ENCODE measurements at places on chromosomes 11 and 22.
A peak's percentile ranks its signal among the peaks of the same experiment; 100 is the strongest.

DNA sequence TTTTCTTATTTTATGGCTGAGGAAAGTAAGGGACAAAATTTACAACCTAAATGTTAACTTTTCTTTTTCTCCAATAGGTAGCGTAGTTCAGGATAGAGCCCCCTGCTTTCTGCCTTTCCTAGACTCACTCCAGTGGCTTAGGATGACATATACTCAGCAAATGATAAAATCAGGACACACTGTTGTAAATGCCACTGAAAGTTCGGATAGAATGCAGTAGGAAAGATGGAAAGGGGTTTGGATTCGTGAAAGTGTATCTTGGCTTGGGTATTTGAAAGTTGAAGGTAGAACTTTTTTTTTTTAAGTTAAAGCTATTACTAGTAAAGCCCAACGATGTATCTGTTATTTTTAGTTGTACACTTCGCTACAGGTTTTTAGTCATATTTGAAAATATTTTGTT lies 2.2 kb downstream of the DYNC2H1 start:
- no peak for DNase-seq

DNA sequence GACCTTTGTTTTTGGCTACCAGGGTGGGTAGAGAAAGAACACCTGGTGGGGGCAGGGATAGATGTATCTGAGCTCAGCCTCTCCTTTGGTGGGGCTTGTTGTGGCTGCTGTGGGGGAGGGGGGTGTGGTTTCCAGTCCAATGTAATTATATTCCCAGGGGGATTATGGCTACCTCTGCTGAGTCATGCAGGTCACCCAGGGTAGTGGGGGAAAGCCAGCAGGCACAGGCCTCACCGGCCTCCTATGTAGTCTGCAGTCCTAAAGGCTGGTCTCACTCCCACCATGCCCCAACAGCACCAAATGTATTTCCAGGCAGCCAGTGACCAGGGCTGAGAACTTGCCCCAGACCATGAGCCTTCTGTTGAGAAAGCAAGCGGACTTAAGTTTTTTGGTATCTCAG lies 119.6 kb downstream of the DYNC2H1 start:
- DNase-seq: no peak

- DNase-seq: no peak
Measured at GRCh38 chr11:128886406-128887124, 4.6 kb upstream of the KCNJ5 start.

DNA sequence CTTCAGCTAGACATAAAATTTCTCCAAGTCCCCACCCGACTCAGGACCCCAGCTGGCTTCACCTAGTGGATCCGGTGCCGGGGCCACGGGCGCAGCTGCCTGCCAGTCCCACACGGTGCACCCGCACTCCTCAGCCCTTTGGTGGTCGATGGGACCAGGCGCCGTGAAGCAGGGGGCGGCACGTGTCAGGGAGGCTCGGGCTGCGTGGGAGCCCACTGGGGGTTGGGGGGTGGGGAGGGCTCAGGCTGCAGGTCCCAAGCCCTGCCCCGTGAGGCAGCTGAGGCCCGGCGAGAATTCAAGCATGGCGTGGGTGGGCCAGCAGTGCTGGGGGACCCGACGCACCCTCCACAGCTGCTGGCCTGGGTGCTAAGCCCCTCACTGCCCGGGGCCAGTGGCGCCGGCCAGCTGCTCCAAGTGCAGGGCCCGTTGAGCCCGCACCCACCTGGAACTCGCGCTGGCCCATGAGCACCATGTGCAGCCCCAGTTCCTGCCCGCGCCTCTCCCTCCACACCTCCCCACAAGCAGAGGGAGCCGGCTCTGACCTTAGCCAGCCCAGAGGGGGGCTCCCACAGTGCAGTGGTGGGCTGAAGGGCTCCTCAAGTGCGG lies 747.0 kb downstream of the FAM181B start:
- no peak for DNase-seq

DNA sequence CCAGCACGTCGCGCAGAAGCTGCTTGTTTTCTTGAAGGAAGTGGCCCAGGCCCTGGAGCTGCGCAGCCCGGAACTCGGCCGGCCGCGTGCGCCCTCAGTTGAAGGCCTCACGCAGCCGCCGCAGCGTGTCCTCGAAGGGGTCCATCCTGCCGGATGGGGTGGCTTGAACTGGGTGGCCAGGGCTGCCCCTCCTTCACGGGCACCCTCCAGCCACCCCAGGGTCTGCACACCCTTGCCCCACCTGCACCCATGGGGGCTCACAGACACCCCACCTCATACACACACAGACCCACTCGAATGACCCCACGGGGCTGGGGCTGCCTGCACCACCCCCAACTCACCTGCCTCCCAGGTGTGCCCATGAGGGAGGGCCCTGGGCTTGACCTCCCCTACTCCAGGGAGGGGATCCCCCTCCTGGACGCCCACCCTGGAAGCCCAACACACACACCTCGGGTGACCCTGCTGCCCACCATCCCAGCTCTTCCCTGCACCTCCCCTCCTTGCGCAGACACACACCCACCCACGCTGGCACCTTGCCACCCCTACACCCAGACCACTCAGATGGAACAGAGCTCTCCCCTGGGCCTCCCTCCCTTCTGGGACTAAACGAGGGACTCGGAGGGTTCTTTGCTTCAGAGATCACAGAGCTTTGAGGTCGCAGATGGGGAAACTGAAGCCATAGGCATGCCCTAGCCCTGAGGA lies 6.8 kb downstream of the ALDH3B2 start:
- no peak for DNase-seq

- DNase-seq: no peak
Measured at GRCh38 chr22:26713823-26714449, 56.5 kb downstream of the MIAT start.

DNA sequence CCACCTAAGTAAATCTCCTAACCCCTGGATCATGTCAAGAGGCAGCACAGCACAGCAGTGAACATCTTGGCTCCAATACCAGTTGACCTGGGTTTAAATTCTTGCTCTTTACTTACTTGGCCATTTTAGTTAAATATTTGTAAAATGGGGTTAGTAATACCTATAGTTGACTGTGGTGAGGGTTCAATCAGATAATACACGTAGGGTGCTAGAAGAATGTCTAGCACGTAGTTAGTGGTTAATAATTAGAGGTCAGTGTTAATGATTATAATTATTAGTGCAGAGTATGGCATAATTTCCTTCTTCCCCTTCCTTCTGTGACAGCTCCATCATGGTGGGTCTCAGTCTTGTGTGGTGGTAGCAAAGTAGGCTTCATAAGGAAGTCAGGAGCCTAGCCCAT lies 520.8 kb downstream of the INSC start:
- DNase-seq: no peak

DNA sequence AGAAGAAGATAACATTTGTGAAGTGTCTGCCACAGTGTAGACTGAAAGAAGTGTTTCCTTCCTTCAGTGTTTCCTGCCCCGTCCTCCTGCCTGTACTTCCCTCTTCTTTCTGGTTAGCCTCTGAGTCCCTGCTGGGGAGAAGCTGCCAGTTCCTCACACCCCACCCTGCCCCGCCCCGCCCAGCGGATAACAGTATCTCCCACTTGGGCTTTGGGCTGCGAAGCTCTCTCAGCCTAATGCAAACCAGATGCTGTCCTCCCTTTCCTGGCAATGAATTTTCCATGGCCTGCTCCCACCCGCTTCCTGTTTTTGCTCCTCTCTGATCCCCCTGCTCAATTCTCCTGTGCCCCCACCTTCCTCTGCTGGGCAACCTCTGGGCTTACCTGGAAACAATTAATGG lies 5.2 kb upstream of the RAB3IL1 start:
- peak; percentile 27 for DNase-seq

DNA sequence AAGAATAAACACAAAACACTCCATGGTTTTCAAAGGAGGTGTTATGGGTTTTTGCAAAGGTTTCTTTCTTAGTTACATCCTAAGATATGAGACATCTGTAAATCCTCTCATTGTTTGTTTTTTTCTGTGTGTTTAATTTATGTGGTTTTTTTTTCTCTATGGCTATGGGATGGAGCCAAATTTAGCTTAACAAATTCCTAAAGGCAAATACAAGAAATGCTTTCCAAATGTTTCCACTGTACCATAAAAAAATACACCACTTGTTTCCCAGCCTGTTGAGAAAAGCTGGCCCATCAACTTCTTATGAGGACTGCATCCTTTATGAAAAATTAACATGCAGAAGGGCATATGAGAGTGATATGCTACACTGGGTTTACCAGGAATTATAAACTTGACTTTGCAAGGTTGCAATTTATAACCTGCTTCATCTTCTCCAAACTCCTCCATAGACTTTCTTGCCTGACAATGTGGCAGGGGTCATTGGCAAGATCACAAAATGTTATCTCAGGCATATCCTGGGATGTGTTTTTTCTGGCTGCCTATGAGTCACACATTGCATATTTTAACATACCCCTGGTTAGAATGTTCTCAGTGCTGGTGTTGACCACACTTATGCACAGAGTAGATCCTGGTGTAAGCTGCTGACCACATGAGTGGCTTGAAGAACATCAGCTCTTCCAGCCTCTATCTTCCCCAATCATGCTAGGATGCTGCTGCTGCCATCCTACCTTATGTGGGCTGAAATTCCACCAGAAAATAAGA lies 137.6 kb upstream of the TTC12 start:
- DNase-seq: no peak

GRCh38 chr11:126573325-126573978 lies 218.0 kb downstream of the ST3GAL4 start:
- DNase-seq: no peak

DNA sequence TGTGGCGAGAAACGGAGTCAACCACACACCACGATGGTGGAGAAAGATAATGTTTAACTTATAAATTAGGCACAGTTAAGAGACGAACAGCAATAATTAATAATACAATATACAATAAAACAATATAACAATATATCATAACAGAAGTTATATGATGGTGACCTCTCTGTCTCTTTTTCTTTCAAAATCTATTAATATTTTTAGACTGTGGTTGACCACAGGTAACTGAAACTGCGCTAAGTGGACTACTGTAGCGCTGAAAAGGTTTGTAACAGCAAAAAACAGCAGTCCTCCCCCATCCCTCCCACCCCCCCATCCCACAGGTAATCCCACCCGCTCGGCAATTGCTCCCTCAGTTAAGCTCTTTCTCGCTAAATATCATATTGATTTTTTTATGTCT lies 3.6 kb upstream of the SSTR3 start:
- DNase-seq: no peak

- DNase-seq: no peak
Measured at GRCh38 chr11:33089776-33090175, 50.4 kb downstream of the TCP11L1 start.

GRCh38 chr11:69249311-69250185 lies 44.4 kb upstream of the MYEOV start:
- no peak for DNase-seq

DNA sequence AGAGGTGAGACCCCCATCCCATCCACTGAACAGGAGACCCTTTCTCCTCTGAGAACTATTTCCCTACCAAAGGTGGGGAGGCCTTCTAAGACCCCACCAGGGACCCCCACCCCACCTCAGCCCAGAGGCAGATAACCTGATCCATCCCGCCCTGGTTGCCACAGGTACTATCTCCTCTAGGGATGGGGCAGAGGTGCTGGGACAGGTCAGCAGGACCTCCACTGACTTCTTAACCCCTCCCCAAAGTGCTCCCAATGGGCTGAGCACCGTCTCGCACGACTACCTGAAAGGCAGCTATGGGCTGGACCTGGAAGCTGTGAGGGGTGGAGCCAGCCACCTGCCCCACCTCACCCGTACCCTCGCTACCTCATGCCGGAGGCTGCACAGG lies 4.3 kb downstream of the INPPL1 start:
- DNase-seq: no peak

DNA sequence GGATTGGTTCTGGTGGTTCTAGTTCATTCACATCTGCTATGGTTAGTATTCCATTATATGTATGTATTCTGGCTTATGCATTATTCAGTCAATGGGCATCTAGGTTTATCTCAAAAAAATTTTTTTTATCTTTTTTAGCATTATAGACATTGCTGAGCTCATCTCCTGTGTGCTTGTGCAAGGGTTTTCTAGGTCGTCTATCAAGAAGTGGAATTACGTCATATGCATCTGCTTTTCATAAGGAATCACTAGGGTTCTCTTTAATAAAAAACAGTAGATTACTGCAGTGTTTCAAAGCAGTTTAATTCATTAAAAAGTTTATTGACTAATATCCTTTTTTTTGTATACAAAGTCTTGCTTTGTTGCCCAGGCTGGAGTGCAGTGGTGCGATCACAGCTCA lies 21.3 kb downstream of the TBC1D22A start:
- DNase-seq: no peak

GRCh38 chr11:83151274-83151977 lies 5.5 kb upstream of the PCF11 start:
- no peak for DNase-seq

DNA sequence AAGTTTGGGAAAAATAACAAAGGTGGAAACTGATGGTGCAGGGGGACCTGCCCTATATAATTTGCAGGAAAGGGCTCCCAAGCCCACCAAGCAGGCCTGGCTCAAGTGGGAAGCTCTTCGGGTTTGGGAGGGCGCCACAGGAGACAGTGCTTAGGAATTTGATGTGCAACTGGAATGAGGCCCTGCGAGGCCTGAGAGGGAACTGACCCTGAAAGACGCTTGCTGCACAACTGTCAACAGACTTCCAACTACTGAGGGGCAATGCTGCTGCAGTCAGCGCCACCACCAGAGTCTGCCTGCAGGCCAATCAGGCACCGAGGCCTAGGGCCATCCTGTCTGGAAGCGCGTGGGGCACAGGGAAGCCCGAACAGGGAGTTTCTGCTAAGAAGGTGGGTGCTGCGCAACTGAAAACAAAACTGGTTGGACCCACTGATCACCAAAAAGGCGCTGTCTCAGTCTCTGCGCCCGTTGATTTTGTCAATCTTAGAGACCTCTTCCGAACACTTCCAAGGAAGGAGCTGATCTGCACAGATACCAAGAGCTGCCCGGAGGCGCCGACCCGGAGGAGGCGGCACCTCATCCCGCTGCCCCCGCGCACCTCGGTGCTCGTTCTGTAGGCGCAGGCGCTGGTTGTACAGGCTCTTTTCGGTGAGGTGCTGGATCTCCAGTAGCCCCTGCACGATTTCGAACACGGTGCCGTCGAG lies 667 bp downstream of the DGCR6L start:
- no peak for DNase-seq

DNA sequence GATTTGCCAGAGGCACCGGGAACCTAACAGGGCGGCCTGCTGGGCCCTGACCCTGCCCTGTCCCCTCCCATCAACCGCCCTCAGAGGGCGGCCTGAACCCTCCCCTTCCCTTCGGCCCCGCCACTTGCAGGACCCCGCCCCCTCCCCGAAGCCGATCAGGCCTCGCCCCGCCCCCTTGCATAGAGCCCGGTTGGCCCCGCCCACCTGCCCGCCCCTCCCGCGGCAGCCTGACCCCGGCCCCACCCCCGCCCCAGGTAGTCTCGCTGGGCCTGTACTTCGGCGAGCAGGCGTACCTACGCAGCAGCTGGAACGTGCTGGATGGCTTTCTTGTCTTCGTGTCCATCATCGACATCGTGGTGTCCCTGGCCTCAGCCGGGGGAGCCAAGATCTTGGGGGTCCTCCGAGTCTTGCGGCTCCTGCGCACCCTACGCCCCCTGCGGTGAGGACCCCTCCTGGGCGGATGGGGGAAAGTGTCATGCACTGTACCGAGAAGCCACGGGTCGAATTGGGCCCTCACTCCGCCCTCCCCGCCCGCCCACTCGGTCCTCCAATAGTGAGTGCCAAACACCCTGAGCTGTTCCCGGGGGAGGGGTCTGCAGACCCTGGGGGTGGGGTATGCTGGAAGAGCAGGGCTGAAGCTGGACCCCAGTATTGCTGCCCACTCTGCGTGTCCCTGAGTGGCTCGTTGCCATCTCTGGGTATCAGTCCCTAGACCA lies 94.1 kb downstream of the CACNA1I start:
- peak; percentile 30 for DNase-seq

GRCh38 chr11:21911061-21911460 lies 281.8 kb upstream of the ANO5 start:
- DNase-seq: no peak
